ENCODE measurements at places on chromosomes 4 and X.

DNA sequence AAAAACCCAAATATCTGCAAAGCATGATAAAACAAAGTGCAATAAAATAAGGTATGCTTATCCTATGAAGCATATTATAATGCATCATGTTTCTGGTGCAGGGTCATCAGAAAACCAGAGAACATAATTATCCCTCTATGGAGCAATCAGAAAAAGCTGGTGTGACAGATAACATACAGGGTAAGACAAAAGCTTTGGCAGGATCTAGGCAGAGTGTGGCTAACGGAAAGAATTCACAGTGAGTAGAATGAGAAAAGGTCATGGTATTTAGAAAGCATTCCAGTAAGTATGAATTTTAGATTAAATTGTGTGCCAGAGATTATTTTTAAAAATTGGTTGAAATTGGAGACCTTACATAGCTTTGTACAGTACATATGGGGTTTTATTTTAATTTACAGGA is 29.0 kb upstream of the UGT2B4 start:
- no peak for DNase-seq

DNA sequence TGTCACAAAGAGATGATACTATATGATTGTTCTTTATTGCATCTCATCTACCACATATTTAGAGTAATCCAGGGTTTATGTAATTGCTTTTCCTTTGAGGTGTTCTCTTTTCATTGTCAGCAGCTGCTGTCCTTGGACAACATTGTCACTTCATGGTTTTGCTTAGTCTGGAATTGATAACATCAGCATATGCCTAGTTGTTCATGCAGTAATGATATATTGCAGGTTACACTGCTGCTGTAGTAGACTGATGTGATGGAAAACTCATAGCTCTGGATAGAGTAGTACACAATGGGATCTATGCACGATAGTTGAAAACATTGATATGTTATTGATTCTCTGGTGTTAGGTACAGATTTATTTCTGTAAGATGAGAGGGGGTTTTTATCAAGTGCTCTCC is 13.7 kb downstream of the NEIL3 start:
- DNase-seq, result no peak

DNA sequence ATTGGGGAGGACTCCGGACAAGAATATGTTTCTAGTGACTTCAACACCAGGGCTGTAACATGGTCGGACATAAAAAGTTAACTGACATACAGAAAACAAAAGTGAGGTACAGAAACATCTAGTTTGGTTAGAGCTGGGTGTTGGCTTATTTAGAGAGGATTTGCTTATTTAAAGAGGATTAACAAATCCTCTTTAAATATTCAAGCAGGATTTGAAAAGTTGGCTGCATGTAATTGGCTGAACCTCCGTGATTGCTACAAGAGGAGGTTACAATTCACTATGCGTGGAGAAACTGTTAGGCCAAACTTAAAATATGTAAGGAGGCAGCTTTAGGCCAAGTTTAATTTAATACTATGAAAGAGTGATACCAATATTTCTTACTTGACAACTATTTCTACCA is 2707.4 kb downstream of the ARAP2 start:
- DNase-seq, result no peak

DNA sequence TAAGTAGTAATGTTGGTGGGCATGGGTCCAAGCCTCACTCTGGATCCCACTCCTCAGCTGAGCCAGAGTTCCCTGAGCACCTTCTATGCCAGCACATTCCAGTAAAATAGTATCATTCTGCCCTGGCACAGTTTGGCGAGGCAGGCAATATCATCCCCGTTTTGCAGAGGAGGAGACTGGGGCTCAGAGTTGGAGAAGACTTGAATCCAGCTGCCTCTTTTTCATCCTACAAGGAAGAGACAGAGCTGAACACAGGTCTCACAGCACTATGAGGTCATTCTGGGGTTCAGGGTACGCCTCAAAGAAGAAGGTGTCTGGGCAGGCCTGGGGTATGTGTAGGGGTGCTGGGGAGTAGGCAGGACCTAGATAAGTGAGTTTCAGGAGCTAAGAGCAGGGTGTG is 103.9 kb upstream of the STX18 start:
- no peak for DNase-seq

DNA sequence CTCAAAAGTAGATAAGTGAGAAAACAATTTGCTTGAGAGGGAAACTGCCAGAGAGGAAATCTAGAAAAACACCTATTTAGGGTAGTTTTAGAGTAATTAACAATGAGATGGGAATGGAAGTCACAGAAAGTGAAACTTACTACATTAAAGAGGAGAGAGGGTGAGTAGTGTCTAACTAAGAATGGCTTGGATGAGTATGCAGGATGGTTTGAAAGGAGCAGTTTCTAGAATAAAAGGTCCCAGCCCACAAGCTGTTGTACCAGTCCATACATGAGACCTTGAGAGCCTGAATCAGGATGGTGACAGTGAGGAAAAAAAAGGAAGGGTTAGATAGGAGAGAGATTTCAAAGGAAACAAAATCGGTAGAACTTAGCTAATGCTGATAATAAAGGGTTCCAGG is 1.3 kb downstream of the GAR1 start:
- DNase-seq, result no peak

- DNase-seq, result peak; percentile 80
Observed at GRCh38 chr4:89837385-89837992, 528 bp upstream of the SNCA start.

GRCh38 chrX:9966775-9967408 is at the start of gene CLDN34:
Gene CLDN34 (plus strand): TSS chrX:9967358. CDS start chrX:9967358, 0 bp downstream.
- no peak for DNase-seq

GRCh38 chr4:140151699-140152012 is 2.3 kb downstream of the MAML3 start:
- peak; percentile 97 for DNase-seq

DNA sequence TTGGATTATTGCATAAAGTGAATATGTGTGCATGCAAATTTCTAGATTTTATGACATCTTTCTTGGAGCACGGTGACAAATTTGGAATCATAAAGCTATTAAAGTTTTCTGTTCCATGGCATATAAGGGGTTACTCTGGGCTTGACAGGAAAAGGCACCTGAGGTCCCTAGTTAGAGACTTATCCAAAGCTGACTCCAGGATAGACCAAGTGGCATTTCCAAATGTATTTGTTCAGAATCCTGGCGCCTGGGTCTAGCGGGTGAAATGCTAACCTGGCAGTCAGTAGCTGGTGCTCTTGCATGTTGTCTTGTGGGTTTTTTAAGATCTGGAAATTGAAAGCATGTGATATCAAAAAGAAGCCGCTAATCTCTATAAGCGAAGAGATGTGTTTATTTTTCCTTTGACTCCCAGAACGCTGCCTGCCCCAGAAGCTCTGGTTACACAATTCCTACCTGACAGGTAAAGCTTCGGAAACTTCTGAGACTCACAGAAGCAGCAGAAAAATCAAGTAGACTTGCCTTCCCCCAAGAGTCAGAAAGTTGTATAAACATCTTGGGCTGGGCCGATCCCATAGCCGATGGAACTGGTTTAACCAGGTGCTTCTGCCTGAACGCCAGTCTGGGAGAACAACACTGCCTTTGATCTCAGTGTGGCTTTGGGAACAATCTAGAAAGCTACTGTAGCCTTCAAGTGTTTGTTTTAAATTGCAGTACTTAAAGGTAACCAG is 12.9 kb upstream of the ZCCHC4 start:
- DNase-seq, result peak; percentile 94

- no peak for DNase-seq
Observed at GRCh38 chr4:183321079-183321478, 1.0 kb upstream of the CLDN22 start.

GRCh38 chr4:151922811-151923210 is 162.0 kb upstream of the GATB start:
- no peak for DNase-seq

DNA sequence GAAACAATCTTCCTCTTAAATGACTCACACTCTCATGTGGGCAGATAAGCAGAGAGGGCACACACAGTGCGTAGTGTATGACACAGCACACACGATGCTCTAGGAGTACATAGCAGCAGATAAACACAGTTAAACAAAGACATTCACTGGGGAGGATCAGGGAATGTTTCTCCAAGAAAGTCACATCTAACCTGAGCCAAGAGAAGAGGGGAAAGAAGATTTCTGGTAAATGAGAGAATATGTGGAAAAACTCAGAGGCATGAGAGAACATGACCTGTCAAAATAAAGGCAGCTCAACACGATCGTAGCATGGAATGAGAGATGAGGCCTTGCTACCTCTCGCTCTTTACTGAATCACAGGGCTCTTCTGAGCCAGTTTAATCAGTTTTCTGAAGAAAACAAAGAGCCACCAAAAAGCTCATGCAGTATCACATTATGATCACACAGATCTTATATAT is 251.0 kb downstream of the ANK2 start:
- DNase-seq, result no peak

GRCh38 chr4:83189631-83190136 is 75.2 kb upstream of the PLAC8 start:
- peak; percentile 60 for DNase-seq

DNA sequence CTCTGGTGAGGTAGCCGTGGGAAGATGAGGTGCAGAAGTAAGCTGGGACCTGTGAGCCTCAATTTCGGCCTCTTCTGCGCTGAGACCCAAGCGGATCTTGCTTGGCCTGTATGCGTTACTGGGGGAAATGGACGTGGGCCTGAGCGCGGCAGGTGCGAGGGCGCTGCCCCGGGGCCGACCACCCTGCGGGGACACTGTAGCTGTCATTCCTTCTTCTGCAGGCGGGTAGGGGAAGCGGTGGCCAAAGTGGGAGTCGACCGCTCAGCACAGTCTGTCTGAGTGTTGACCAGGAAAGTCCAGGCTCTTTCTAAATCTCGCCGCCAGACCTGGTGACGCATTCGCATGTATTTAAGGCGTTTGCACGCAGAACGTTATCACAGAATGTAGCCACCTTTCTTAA is 3.3 kb upstream of the LRAT start:
- peak; percentile 70 for DNase-seq

- DNase-seq, result no peak
Observed at GRCh38 chr4:22514481-22514880, 1.4 kb downstream of the ADGRA3 start.

GRCh38 chr4:172521248-172521647 is 647.4 kb upstream of the GALNT7 start:
- DNase-seq, result no peak

GRCh38 chr4:108683479-108683878 is 33.1 kb downstream of the OSTC start:
- no peak for DNase-seq

GRCh38 chr4:40515398-40516293 is 114.0 kb downstream of the RBM47 start:
- peak; percentile 64 for DNase-seq

GRCh38 chr4:56468097-56468422 is 643 bp downstream of the SRP72 start:
- peak; percentile 77 for DNase-seq

DNA sequence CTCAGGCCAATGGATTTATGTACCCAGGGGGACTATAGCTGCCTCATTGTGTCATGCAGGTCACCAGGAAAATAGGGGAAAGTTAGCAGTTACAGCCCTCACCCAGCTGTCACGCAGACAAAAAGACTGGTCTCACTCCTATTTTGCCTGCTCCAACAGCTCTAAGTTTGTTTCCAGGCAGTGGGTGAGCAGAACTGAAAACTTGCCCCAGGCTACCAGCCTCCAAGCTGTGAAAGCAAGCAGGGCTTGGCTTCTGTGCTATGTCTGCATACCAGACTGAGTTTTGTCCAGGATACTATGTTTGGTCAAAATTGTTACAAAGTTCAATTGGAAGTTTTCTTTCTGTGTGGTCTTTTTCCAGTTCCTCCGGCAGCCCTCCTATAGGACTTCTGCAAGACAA is 628.4 kb downstream of the FAM133A start:
- peak; percentile 90 for DNase-seq

DNA sequence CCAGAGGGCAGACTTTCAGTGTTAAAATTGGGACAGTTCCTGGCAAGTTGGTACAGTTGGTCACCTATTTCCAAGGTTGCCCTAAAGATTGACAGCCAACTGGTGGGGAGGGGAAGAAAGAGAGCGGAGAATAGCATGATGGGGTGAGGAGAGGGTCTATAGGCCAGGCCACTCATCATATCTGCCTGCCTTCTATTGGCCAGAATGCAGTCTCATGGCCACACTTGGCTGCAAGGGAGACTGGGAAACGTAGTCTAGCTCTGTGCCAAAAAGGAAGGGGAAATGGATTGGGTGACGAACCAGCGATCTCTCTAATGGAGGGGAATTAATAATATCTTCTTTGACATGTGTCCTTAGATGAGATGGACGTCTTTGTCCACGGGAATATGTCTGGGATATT is 197.4 kb upstream of the ATP6AP2 start:
- no peak for DNase-seq

- no peak for DNase-seq
Observed at GRCh38 chrX:45202171-45202570, 1.5 kb upstream of the DIPK2B start.

- no peak for DNase-seq
Observed at GRCh38 chr4:73414936-73415271, 10.8 kb downstream of the ALB start.

DNA sequence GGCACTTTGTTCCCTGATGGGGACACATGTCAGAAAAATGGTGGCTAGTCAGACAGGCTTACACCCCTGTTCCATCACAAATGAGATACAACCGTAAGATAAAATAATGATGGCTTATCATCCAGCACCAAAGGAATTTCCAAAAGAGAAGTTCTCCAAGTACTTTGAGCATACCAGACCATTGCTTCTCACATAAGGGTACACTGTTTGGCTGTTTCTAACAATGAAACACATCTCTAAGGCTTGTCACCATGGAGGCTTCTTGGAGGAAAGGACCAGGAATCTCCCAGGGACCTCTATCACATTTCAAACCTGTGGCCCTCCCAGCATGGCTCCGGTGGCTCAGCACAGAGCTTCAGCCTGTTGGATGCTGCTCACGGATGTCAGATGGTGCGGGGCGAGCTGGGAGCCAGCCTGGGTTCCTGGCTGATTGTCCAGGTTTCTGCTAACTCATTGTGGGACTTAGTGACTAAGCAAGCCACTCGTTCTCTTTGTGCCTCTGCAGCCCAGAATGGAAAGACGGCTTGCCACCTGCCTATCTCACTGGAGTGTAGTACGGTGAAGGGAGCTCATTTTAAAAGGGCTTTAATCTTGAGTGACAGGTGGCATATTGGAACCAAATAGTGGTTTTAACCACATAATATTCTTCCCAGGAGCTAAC is 54.5 kb downstream of the FHDC1 start:
- DNase-seq, result no peak

GRCh38 chr4:129455482-129455881 is 359.5 kb downstream of the C4orf33 start:
- no peak for DNase-seq

DNA sequence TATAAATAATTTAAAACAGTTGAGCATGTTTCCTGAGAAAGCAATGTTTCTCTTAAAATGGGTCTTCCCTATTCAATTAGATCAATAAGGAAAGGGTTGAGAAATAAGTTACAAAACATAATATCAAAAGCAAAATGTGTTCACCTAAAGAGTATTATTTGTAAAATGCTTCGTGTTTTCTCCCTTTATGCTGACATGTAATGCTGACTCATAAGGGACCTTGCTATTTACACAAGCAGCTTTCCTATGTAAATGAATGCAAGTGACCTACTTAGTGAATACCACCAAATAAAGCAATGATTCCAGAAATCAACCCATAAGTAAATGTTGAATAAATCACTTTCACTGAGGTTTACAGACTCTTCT is 91.5 kb downstream of the ELOVL6 start:
- no peak for DNase-seq

- DNase-seq, result no peak
Observed at GRCh38 chr4:56840559-56840958, 19.1 kb upstream of the SPINK2 start.

All from islet precursor cell (in vitro differentiated cells).